ENCODE measurements at places on chromosomes 6 and 20. TPM values are rescaled to one million over a fixed set of nuclear protein-coding genes. Genes with fewer than 3 reads are reported as not detected.

HLA-DQA1 gene
- not detected for total RNA-seq

NMBR gene
- 0.09 TPM for total RNA-seq

KCNG1 gene
- total RNA-seq = 11.4 TPM

NRSN1 gene
- 0.19 TPM for total RNA-seq

PACSIN1 gene
- 0.41 TPM for total RNA-seq

TTPAL gene
- 9.8 TPM for total RNA-seq

TENT5A gene
- 11.7 TPM for total RNA-seq

RHAG gene
- total RNA-seq = not detected

PLN gene
- not detected for total RNA-seq

ROMO1 gene
- total RNA-seq = 135 TPM

DNA sequence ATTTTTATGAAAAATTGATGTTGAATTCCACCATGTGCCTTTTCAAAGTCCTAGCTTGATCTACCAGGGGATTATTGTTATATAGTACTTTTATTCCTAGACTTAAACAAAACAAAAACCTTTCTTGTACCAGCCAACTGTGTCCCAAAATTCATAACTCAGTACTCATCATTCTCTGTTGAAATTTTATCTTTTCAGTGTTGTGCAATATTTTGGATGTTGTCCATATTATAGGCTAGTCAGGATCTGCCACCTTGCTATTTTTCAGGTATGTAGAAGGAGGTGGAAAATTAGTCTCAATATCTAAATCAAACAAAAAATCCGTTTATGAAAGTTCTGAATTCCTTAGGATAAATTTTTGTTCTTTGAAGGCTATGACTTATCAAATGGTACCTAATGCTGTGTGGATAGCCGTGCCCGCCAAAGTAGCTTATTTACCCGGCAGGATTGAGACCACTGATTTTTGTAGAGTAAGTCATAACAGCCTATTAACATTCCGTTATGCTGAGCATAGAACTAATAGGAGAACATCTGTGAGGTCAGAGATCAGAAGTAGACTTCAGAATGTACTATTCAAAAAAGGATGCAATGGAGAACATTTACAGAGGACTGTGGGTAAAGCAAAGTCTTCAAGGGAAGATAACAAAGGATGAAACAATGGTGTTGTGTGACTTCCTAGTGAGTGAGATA, 304.7 kb downstream of the SOX4 start:
- H3K4me1 ChIP-seq = peaks cover 14% of the 10 kb centered on the region
- no peaks in the 10 kb centered on the region for H3K36me3 ChIP-seq
- no peak overlapping the region for H3K4me3 ChIP-seq
- DNase-seq = no peak

DNA sequence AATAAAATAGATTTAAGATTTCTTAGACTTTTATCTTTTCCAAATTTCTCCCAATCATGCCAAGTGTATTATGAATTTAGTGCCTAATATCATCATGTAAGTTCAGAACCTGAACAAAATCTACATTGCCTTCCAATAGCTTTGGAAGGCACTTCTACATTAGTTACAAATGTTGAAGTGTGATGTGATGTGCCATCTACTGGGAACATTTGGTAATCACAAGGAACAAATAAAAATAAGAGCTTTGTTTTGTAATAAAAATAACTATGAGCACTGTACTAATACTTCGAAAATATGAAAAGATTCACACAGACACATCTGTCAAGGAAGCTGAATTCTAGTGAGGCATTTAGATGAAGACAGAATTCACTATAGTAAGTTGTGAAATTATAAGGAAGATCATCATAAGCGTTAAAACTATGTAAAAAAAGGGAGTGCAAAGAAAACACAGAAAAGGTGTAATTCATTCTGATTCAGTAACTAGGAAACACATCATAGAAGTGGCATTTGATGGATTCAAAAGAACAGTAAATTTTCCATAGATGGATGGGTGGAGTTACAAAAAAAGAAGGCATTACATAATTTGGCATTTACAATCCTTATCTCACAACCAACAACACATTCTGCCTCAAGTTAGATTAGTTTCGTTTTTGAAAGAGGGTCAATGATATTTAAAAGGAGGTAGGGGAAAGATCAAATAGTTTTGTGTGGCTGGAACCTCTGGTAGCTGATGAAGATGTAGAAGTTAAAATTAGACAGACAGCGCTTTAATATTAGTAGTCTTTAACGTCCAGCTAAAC, 161.0 kb downstream of the ASCC3 start:
- H3K27me3 ChIP-seq = no peaks in the 10 kb centered on the region
- no peak overlapping the region for H3K27ac ChIP-seq
- peaks cover 4% of the 10 kb centered on the region for H3K4me1 ChIP-seq
- H3K36me3 ChIP-seq = peaks cover 12% of the 10 kb centered on the region
- no peak overlapping the region for H3K4me3 ChIP-seq

DNA sequence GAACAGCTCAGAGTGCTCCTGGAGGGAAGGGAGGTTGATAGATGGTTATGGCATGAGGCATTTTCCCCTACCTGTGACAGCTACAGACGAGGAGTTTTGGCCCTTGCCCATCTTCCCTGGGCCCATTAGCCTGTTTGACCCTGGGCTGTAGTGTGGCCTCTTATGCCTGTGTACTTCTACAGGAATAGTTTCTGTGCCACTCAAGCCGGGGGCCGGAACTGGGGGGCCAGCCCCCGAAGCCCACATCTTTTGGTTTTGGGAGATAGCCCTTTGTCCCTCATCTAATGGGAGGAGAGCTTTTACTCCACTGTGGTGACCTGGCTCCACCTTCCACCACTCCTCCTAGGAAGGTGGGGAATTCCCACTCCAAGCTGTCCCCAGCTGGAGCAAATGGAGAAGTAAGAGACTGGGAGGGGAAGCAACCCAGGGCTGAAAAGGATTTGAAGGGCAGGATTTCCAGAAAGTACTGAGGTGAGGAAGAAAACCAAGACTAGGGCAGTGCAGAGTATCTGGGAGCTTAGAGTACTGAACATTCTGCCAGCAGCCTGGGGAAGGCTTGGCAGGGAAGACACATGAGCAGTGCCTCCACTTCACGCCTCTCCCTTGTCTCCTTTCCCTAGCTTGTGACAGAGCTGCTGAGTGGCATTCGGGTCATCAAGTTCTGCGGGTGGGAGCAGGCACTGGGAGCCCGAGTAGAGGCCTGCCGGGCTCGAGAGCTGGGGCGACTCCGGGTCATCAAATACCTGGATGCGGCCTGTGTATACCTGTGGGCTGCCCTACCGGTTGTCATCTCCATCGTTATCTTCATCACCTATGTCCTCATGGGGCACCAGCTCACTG, 6.9 kb downstream of the ABCC10 start:
- H3K4me1 ChIP-seq = no peaks in the 10 kb centered on the region
- no peak for DNase-seq
- H3K4me3 ChIP-seq = no peak overlapping the region
- H3K27me3 ChIP-seq = no peaks in the 10 kb centered on the region
- no peak overlapping the region for H3K27ac ChIP-seq

- no peaks in the 10 kb centered on the region for H3K36me3 ChIP-seq
- no peak overlapping the region for H3K4me3 ChIP-seq
- H3K4me1 ChIP-seq = no peaks in the 10 kb centered on the region
- H3K27me3 ChIP-seq = no peaks in the 10 kb centered on the region
- H3K27ac ChIP-seq = no peak overlapping the region
Observed at GRCh38 chr6:91097364-91097763, 510.5 kb upstream of the MAP3K7 start.

DNA sequence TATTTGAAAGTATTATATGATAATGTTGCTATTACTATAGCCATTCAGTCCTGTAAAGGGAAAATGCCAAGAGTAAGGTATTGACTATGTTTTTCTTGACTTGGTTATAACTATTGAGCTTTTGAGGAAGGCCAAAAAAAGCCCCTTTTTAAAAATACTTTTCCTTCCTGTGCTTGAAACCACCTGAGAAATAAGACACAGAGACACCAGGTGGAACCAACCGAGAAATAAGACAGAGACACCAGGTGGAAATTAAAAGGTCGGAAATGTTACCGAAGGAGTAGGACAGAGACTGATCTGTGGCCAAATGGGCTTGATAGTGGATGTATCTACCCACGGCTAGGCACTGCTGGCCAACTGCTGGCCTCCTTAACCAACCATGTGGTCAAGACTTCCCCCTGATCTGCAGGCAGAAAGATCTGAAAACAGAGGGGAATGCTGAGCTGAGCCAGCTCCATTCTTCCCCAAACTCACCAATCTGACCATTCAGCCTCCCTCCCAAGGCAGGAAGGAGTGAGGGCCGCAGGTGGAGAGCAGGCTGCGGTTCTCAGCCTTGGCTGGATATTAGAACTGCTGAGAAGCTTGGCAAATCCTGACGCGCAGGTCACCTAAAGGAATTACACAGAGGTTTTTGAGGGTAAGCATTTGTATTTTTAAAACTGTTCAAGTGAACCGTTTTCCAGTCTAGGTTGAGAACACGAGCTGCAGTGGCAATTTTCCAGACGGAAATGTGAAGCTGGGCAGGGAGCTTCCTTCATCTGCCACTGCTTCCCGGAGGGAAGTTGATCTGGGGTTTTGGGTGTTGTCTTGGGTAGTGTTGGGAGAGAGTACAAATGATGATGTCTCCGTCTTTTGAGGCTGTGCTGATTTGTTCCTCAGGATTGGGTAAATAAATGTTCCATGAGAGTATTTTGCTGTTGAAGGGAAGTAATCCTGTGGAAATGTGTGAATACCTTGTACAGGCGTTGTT, 121.7 kb upstream of the EXOC2 start:
- DNase-seq = no peak
- no peaks in the 10 kb centered on the region for H3K27me3 ChIP-seq
- no peak overlapping the region for H3K27ac ChIP-seq
- no peaks in the 10 kb centered on the region for H3K4me1 ChIP-seq
- no peak overlapping the region for H3K4me3 ChIP-seq
- H3K36me3 ChIP-seq = no peaks in the 10 kb centered on the region

DNA sequence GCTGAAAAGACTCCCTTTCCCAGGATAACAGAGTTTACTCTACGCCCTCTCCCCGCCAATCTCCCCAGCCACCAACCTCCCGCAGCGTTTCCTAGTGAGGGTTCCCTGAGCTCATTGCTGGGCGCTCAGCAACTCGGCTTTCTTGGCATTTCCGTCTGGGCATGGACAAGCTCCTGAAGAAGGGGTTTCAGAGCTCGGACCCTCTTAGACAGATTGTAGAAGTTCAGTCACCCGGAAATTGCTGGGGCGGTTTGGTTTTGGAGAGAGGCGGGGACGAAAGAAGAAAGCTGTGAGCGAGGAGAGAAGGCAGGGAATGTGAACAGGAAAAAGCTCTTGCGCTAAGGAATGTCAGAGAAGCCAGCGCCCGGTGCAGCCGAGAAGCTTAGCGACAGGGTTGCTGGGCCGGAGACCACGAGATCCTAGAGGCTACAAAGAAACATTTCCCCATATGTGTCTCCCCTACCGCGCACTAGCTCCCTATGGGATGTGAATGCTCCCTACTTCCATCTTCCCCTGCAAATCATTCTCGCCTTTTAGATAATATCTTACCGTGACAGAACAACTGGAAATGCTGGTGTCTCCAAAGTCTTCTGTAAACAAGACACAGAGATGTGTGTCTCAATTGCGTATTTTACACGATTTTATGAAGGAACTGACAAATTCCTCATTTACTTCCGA, 15.8 kb downstream of the POM121L2 start:
- no peak overlapping the region for H3K27ac ChIP-seq
- H3K27me3 ChIP-seq = peaks cover 73% of the 10 kb centered on the region
- no peaks in the 10 kb centered on the region for H3K36me3 ChIP-seq
- H3K4me3 ChIP-seq = peak overlapping the region; percentile 66

DNA sequence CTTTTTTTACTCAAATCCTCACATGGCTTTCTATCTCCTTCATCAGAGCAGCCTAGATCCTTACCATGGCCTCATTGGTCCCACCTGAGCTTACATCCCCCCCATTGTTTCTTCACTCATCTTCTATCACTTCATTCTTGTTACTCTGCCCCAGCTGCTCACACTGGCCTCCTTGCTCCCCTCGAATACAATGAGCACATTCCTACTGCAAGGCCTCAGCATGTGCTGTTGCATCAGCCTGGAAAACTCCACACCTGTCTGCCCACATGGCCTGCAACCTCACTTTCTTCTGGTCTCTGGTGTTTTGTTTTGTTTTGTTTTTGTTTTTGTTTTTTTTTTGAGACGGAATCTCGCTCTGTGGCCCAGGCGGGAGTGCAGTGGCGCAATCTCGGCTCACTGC, 212.6 kb downstream of the TBX18 start:
- no peak overlapping the region for H3K27ac ChIP-seq
- no peaks in the 10 kb centered on the region for H3K36me3 ChIP-seq
- no peaks in the 10 kb centered on the region for H3K27me3 ChIP-seq
- no peaks in the 10 kb centered on the region for H3K4me1 ChIP-seq

GRCh38 chr6:3163248-3163594, 5.9 kb upstream of the TUBB2A start:
- no peak for DNase-seq
- no peaks in the 10 kb centered on the region for H3K27me3 ChIP-seq
- no peak overlapping the region for H3K27ac ChIP-seq
- H3K4me3 ChIP-seq = peak overlapping the region; percentile 51

DNA sequence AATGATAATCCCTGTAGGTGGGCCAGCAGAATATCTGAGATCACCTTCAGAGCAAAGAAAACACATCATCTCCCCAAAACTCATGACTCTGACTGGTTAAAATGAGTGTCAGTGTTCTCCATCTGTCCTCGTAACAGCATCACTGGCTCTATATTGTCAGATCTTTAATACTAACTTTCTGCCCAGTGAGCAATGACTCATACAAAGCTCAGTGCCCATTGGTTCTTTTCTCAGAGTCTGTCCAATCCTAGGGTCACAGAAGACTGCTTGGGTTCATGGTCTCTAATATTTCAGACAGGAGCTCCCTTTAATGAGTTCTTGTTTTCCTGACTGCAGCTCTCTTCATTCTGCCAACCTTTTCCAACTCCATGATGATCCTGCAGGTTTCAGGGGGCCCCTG, 36.4 kb downstream of the HLA-DPB1 start:
- no peak for DNase-seq
- peaks cover 64% of the 10 kb centered on the region for H3K27me3 ChIP-seq
- peaks cover 2% of the 10 kb centered on the region for H3K4me1 ChIP-seq
- no peak overlapping the region for H3K4me3 ChIP-seq

- no peaks in the 10 kb centered on the region for H3K36me3 ChIP-seq
- DNase-seq = no peak
- H3K4me1 ChIP-seq = no peaks in the 10 kb centered on the region
- H3K27me3 ChIP-seq = no peaks in the 10 kb centered on the region
- H3K27ac ChIP-seq = no peak overlapping the region
Observed at GRCh38 chr6:150633486-150633834, 33.8 kb downstream of the PLEKHG1 start.

DNA sequence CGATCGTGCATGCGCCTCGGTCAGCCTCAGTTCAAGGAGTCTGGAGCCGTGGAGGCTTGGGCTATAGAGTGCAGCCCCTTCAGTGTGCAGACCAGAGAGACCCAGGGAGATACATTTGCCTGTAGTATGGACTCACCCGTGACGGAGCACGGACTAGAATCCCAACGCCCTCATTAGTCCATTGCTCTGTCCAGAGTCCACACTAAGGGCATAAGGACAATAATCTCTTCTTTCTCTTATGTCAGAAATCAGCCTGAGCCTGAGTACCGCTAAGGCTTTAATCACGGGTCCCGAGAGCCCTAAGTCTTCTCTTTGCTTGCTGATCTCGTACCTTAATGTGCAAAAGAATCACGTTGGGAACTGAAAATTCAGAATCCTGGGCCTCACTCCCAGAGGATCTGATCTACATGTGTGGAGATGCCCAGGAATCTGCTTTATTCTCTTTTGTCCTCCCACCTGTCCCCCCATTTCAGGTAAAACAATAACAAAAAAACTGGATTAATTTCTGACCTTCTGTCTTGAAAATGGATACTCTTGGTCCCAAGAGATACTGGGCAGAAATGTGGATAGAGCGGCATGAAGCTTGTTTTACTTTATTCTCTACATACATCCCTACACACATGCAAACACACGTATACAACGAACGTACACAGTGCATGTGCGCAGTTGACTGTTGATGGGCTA, 671 bp downstream of the BPHL start:
- no peaks in the 10 kb centered on the region for H3K36me3 ChIP-seq
- peaks cover 8% of the 10 kb centered on the region for H3K4me1 ChIP-seq
- H3K27ac ChIP-seq = no peak overlapping the region
- H3K4me3 ChIP-seq = peak overlapping the region; percentile 90
